ENCODE measurements at places on chromosomes 3 and 15.

DNA sequence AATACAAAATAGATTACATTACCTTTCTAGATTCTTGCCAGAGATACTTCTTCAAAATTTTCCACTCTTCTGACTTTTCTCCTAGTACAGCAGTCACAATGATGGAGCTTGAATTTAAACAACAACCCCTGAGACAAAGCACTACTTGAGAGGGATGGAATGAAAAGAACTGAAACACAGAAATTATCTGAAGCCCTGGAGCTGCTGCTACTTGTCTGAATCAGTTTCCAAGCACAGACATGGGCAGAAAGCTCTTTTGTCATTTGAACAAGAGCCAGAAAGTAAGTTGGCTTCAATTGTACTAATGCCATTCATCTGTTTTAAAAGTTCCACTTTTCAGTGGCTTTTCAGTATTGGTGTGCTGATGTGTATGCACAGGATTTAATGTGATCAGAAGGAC is 718.5 kb upstream of the ARPP21 start:
- DNase-seq: no peak

DNA sequence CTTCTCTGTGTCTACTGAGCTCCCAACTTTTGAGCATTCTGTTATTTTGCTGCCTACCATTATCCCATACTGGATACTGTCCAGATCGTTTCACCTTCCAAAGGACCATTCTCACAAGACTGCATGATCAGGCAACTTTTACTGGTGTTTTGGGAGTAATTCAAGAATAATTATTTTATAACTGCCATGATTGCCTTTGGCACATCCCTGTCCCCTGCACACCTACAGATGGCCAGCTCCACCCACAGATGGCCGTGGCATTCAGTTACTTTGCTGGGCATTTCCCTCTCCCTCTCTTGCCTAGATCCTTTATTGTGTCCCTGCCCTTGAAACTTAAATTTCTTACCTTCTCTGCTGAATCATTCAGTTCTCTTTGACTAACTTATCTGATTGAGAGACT is 263.9 kb downstream of the DIPK2A start:
- no peak for DNase-seq

- DNase-seq: peak; percentile 26
Observed at GRCh38 chr15:80072285-80072994, 13.0 kb downstream of the ZFAND6 start.

GRCh38 chr3:77780278-77780996 is 740.5 kb downstream of the ROBO2 start:
- DNase-seq: no peak

GRCh38 chr3:175411405-175411804 is 552.3 kb downstream of the NAALADL2 start:
- DNase-seq: no peak

GRCh38 chr3:49720855-49721595 is 1.5 kb upstream of the AMIGO3 start:
- DNase-seq: no peak

DNA sequence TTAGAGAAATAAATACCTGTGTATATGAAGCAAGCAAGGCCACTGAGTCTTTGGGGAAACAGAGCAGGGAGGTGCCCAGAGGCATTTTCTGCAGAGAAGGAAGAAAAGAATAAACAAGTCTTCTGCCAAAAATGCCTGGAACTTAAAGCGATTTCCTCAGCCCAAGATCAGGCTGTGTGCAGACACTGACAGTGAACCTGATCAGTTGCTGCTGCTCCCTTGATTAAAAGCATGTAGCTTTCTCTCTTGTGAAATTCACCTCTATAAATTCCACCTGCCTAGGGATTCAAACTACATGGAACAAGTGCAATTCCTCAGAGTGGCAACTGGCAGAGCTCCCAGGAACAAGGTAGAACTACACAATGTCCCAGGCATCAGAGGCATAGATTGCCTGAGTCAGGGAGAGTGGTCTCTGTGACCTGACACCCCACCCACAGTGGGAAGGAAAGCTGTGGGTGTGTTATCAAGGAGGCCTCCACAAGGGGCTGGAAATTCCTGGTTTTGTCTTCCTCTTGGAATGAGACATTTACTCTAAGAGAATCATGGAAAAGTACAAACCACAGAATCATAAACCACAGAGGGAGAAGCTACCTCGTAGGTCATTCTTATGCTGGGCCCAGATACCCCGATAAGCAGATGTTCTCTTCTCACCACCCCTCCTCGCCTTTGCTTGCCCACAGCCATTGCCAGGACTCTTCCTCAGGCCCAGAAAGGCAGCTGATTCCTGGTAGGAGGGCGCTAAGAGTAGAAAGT is 1.8 kb upstream of the ZBTB38 start:
- no peak for DNase-seq

DNA sequence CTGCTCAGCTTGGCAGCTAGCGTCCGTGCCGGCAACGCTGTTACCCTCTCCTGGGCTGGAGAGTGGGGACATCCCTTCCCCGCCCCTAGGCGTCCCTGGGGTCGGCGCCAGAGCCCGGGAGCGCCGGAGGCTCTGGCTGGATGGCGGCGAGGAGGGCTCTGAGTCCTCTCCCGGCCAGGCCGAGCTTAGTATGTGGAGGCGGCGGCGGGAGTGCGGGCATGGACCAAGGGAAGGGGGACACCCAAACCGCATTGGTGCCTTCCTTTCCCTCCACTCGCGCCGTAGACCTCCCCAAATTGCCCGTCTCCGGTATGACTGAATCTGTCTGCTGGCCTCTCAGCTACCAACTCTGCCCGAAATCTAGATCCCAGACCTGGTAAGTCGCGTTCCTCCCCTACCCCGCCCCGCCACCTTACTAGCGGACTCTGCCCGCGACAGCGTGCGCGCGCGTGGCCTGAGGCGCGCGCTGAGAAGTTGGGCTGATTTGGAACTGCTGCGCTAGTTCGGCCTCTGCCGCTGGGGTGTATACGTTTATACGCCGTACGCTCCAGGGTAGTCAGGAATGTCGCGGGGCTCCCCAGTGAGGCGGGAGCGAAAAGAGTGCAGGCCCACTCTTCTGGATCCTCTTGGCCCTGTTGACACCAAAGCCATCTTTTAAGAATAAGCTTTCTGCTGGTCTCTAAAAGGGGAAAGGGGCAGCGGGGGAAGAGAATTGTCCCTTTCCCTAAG is 12.2 kb downstream of the ZIC1 start:
- DNase-seq: no peak

GRCh38 chr3:58188173-58188564 is 22.6 kb downstream of the DNASE1L3 start:
- DNase-seq: no peak

DNA sequence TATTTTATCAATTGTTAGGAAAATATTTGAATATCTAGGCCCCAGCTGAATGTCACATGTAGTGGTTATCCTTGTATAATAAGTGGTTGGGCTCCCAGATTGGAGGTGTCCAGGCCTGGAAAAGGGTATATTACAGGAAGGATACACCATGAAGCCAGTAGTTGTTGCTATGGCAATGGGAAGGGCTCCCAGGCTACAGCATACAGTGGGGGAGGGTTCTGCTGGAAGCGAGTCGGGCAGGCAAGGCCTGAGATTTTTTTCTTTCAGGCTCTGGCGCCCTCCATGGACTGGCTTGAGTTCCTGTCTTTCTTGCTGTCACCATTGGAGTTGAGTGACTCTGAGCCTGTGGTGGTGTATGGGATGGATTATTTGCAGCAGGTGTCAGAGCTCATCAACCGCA is 8.9 kb downstream of the ECE2 start:
- DNase-seq: peak; percentile 89

DNA sequence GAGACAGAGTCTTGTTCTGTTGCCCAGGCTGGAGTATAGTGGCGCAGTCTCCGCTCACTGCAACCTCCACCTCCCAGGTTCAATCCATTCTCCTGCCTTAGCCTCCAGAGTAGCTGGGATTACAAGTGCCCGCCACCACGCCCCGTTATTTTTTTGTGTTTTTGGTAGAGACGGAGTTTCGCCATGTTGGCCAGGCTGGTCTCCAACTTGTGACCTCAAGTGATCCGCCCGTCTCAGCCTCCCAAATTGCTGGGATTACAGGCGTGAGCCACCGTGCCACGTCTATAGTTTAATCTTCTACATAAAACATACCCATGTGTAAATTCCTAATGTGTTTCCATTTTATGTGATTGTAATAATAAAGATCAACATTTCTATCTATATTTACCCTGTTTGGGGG is 1.7 kb downstream of the GALK2 start:
- DNase-seq: no peak

DNA sequence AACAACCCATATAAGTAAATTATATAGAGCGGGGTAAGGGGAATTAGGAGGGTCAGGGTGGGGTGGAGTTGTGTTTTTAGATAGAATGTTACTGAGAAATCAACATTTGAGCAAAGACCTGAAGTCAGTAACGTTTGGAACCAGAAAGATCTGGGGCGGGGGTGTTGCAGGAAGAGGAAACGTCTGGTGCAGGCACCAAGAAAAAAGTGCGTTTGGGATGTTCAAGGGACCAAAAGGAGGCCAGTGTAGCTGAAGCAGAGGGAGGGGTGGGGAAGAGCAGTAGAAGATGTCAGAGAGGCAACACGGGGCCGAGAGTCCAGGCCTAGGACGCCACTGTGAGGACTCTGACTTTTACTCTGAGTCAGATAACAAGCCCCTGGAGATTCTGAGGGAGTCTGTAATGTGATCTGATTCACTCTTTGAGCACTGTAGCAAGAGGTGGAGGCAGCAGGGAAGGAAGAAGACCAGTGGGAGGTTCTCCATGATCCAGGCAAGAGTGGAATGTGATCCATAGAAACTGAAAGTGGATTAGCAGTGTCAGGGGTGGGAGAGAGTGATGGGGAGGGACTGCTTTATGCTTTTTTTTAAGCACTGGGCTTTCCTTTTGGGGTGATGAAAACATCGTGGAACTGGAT is 179.3 kb upstream of the CHRM5 start:
- no peak for DNase-seq
